ENCODE measurements at places on chromosomes 7 and 10.

GRCh38 chr10:33287112-33287511 is 47.4 kb downstream of the NRP1 start:
- no peak for DNase-seq

DNA sequence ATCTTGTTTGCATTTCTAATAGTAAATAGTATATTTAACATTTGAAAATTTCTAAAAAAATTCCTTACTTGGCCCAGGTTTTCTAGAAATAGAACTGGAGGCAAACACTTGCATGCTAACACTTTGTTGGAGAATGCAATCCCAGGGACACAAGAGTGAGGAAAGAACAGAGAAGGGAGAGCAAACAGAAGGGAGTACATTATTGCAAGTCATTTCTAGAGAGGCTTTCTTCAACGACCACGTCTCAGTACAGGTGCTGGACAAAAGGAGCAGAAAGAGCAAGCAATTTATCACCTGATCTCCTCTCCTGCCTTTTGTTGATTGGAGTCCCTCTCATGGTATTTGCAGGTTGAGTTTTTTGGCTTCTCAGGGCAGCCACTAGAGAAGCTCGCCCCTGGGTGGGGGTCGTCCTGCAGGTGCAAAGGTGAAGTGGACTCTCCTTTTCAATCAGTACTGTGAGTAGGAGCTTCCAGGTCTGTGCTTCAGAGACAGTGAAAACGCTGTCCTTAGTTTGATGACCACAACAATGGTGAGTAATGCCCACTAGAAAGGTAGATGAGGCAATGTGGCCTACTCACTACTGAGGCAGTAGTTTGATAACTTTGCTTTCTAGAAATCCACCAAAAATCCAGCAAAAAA is 5.2 kb downstream of the CPED1 start:
- no peak for DNase-seq

DNA sequence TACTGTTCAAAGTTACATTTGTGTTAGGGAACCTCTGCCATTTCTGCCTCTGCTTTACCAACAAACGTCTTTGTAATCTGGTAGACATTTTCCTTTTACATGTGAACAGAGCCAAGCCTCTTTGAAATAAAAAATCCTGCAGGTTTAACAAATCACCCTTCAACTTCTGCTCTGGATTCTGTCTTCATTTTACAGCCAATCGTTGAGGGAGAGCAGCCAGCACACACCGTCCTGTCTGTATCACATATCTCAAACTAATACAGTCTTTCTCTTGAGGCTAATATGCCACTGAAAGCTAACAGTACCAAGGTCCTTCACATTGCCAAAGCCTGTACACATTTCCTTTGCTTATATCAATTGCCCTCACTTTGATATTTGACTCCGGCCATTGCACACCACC is 468.6 kb upstream of the TEX47 start:
- DNase-seq, result no peak

GRCh38 chr7:86747698-86748097 is 104.0 kb downstream of the GRM3 start:
- DNase-seq, result no peak

DNA sequence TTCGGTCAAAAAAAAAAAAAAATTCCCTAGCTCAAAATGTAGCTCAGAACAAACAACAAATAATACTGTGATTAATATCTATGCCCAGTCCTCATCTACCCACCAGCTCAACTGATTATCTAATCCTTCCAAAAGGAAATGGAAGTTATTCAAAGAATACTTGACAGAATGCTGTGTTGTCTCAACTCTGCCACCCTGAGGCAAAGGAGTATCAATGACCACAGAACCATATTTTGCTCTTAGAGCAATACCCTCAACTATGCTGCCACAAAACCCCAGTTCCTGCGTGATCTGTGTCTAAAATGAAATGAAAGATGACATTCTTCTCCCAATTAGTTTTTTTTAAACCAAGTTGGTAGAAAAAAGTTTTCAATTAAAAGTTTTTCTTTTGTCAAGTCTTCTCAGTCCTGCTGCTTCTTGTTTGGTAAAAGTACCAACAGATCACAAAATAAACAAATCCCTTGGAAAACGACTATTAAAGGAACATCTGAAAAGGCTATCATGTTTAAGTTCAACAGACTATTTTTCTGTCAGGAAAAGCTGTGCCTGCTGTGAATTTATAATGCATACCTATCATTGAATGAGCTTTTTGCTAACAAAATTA is 21.6 kb downstream of the RBM28 start:
- no peak for DNase-seq

GRCh38 chr10:110562348-110562747 is 5.1 kb upstream of the SMC3 start:
- no peak for DNase-seq

GRCh38 chr10:122259075-122259466 is 12.0 kb upstream of the BTBD16 start:
- no peak for DNase-seq

DNA sequence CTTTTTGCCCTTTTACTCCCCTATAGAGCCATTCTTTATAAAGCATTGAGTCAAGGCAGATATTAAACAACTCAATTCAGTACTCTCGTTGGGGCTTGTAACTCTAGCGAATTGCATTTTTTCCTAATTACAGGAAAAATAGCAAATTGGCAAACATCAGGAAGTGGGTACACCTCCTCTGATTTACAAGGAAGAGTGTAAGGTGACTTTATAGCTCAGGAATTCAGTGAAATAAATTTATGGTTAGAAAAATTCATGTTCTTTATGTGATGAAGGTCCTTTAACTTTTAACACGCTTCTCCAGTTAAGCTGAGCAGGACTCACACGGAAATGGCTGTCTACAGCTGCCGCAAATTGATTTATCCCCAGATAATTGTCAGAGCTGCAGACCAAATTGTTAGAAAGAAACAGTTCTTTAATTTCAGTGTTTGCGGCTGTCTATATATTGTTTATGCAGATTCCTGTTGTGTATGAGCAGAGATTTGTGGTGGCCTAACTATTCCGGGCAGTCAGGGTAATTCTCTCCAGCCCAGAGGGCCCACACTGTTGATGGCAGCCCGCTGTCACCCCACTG is 151.1 kb upstream of the MKI67 start:
- DNase-seq, result no peak

DNA sequence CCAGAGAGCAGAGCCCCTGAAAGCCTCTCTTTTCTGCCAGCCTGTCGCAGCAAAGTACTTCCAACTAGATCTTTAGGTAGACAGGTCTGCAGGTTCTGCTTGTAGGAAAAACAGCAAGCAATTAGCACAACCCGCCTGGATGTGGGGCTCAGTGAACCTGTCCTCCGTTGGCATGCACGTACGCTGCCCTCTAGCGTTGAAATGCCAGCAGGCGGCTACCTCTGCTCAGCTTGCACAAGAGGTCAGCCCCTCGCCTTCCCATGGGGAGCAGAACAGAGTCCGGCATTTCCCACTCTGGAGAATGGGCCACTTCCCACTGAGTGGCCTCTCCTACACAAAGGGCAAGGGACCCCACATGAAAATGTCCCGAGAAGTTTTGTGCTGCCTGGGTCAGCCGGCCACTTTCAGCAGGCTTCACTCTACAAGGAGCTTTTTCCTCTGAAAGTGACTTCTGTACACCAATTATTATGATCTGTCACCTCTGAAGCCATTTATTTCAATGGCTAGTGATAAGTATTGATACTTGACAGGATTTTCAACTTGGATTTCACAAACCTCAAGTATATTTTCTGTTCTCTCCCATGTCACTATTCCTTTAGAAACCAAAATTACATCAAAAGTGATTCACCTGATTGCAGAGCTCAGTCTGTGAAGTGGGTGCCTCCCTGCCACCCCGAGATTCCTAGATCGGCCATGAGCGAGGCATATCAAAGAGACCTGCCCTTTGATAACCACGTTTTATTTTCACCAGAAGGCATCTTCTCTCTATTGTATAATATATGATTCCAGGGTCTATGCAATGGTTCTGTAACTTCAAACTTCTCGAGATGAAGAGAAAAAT is 56.7 kb downstream of the JCAD start:
- DNase-seq, result no peak

DNA sequence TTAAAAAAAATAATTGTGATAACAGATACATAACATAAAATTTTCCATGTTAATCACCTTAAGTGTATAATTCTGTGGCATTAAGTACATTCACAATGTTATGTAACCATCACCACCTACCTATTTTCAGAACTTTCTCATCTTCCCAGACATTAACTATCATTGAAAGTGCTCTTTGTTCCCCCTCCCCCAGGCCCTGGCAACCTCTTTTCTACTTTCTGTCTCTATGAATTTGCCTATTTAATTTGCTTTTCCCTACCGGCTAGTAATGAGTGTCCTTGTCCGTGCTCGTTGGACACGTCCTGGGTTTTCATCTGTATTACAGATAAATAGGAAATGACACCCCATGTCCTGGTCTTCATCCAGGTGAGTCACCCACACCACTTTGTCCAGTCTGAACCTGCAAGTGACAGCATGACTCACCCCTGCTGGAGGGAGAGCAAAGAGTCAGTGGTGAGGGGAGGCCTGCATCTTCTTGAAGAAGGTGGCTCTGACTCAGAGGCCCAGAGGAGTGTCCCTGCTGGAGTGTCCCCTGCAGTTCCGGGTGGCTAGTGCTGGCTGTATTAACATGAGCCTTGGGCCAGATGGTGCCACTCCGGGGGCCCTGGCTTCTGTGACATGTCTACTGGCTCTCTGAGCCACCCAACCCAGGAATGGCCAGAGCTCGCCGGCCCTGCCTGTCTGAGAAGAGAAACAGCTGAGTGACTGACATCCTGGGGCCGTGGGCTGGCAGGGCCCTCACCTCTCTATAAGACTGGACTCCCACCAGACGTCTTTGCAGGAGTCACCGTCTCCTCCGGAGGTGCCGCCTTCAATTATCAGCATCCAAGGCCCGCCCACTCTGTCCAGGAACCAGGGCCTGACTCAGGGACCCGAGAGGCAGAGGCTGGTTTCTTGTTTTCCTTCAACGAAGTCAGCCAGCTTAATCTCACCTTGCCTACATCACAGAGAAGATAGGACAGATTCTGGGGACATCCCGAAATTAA is 503.2 kb upstream of the MKI67 start:
- no peak for DNase-seq

DNA sequence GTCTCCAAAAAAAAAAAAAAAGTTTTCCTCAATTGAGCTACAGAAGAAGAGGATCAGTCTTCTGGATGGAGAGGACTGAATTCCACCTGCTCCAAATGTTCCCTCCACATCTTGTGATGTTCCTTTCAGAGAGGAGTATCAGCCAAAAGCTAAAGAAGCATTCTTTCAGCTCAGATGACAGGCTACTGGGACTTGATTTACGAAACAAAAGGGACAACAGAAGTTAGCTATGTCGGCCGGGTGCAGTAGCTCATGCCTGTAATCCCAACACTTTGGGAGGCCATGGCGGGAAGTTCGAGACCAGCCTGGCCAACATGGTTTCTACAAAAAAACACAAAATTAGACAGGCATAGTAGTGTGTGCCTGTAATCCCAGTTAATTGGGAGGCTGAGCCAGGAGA is 7.4 kb downstream of the DAGLB start:
- DNase-seq, result no peak

DNA sequence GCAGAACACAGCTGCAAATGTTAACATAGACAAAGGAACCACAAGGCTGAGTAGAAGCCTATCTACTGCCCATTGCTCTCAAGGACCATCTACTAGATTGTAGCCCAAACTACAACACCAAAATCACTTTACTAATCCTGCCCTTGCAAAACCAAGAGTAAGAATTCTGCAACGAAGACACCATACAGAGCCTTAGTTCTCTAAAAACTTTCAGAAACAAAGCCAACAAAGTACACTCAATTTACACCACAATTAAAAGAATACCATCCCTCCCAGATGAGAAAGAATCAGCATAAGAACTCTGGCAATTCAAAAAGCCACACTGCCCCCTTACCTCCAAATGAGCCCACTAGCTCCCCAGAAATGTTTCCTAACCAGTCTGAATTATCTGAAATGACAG is 294.3 kb downstream of the CTNNA3 start:
- no peak for DNase-seq

GRCh38 chr7:139094596-139094995 is 14.9 kb downstream of the ZC3HAV1 start:
- DNase-seq, result no peak

DNA sequence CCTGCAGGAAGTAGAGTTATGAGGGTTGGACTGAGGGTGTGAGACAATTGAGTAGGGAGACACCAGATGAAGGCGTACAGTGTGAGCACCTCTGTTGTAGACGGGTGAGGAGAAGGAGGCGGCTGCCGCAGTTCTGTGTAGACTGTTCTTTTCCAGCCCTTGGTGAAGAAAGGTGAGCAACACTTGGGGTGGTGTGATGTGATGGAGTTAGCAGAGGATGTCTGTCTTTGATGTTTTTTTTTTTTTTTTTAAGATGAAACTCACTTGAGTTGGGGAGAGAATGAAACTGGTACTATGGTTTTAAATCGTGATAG is 42.8 kb upstream of the RNF216 start:
- DNase-seq, result no peak

DNA sequence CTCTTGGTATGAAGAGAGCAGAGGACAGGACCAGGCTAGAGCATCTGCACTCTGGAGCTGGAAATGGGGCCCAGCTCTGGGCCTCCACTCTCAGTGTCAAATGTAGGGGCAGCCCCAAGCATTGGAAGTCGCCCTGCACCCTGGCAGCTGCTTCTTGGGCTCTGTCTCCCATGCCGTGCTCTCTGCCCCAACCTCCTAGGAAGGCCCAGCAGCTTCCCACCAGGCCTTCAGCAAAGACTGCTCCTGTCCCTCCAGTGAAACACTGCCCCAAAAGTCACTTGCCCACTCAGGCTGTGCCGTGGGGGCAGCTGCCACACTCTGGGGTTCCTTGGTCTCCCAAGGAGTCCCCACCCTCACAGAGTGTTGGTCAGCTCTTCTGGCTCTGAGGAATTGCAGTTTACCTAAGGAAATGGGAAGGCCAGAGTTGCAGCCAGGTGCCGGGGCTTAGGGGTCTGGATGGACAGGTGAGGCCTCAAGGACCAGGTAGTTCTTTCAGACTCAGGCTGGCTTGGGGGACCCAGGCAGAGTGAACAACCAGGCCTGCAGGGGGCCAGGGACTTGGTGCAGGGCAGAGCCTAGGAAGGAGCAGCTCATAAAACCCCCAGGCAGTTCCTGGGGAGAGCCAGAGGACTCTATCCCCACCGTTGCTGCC is 9.4 kb upstream of the OPN4 start:
- no peak for DNase-seq

GRCh38 chr7:56046721-56047445 is 4.4 kb downstream of the PSPH start:
- peak; percentile 73 for DNase-seq

GRCh38 chr7:131244259-131244852 is 83.3 kb upstream of the MKLN1 start:
- peak; percentile 85 for DNase-seq

GRCh38 chr7:100875356-100875751 is 451 bp downstream of the SRRT start:
- DNase-seq, result no peak

DNA sequence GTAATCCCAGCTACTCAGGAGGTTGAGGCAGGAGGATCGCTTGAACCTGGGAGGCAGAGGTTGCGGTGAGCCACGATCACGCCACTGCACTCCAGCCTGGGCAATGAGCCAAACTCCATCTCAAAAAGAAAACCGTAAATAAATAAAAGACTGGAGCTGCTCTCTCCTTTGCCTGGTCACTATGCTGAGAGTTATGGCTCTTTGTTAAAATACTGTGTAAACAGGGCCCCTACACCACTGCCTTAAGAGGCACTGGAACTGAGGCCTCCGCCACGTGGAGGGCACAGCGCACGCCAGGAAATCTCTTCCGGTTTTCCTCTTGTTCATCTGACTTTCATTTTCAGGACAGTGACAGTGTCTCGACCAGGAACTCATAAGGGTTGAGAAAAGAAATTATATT is 123.3 kb downstream of the PAXIP1 start:
- DNase-seq, result no peak

- DNase-seq, result peak; percentile 76
Observed at GRCh38 chr7:138875794-138876193, 77.8 kb upstream of the ATP6V0A4 start.
